Left colon (tissue), 2 donors: ENCODE measurements at places on chromosomes 11 and 22. TPM values are rescaled to one million over a fixed set of nuclear protein-coding genes. Genes with fewer than 3 reads are reported as not detected.

Gene CCDC81
- total RNA-seq = 0.37 TPM

Gene KBTBD3
- total RNA-seq = 6.5 TPM

Gene OR5A1
- not detected for total RNA-seq

Gene ZNF143
- 26.4 TPM for total RNA-seq

Gene NPTXR
- total RNA-seq = 0.46 TPM

Gene ANO9
- total RNA-seq = 141 TPM

Gene PATE4
- not detected for total RNA-seq

Gene MYRF
- total RNA-seq = 4.6 TPM

Gene DDIAS
- 2.5 TPM for total RNA-seq

Gene CNTN5
- not detected for total RNA-seq

DNA sequence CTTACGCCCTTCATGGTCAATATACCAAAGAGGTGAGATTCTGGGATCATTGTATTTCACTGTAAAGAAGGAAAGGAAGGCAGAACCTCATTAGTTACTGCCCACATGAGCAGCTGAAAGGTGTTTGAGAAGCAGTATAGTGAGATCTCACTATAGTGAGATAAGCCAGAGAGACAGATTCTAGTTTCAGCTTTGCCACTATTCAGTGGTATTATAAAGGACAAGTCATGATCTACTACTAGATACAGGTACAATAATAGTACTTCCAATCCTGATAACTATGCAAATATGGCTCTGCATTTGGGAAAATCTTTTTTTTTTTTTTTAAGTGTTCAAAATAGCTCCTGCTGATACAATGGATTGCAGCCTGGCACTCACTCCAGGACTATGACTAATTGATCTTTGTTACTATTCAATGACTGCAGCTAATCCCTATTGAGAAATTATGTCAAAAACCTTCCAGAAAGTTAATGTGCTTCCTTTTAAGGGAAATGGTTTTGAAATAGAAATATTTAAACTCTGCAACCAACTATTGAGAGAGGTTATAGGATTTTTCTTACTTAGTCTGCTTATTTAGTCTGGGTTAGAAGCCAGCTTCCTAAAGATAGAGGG lies 8.3 kb upstream of the DLAT start:
- no peak for DNase-seq

DNA sequence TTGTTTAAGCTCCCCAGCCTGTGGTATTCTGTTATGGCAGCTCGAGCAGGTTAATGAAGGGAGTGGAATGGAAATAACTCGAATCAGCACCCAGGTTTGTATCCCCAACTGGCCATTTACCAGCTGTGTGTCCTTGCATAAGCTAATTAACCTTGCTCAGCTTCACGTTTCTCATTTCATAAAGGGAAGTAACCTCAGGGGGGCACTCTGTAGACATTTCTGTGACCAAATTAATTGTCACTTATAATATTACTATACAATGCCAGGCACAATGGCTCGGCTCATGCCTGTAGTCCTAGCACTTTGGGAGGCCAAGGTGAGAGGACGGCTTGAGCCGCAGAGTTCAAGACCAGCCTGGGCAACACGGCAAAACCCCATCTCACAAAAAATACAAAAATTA lies 13.8 kb downstream of the ADA2 start:
- DNase-seq = no peak

- no peak for DNase-seq
Observed at GRCh38 chr11:57378186-57378585, 2.8 kb downstream of the PRG3 start.

- DNase-seq = no peak
Observed at GRCh38 chr11:78231962-78232501, 43.3 kb downstream of the USP35 start.

- no peak for DNase-seq
Observed at GRCh38 chr11:126680131-126680530, 320.4 kb downstream of the KIRREL3 start.

- DNase-seq = peak; percentile 38
Observed at GRCh38 chr11:1223346-1224110, 662 bp downstream of the MUC5B start.

DNA sequence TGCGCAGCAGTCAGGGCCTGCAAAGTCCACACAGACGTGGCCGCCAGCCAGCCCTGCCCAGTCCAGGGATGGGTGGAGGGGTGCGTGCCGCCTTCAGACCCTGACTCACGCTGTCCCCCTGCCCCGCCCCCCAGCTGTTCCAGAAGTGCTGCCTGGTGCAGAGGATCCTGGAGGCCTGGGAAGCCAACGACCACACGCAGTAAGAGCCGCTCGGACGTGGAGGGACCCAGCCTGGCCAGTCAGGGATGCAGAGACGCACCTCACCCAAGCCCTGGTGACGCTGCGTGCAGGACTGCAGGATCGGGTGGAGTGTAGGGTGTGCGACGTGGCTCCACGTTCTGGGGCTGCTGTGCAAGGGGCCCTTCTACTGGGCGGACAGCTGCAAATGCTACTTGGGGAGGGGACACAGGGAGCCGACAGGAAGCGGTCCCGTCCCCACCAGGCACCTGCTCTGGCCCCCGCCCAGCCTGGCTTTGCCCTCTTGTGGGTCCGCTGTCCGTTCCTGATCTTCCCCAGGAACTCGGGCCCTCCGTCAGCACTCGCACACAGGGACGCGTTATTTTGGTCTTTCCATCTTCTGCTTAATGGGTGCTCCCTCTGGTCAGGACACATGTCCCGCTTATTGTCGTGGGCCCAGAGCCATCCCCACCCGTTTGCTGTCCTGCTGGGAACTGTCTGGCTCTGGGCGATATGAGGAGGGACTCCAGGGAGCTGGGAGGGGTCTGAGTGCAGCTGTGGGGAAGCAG lies 42.5 kb downstream of the SBF1 start:
- DNase-seq = no peak

DNA sequence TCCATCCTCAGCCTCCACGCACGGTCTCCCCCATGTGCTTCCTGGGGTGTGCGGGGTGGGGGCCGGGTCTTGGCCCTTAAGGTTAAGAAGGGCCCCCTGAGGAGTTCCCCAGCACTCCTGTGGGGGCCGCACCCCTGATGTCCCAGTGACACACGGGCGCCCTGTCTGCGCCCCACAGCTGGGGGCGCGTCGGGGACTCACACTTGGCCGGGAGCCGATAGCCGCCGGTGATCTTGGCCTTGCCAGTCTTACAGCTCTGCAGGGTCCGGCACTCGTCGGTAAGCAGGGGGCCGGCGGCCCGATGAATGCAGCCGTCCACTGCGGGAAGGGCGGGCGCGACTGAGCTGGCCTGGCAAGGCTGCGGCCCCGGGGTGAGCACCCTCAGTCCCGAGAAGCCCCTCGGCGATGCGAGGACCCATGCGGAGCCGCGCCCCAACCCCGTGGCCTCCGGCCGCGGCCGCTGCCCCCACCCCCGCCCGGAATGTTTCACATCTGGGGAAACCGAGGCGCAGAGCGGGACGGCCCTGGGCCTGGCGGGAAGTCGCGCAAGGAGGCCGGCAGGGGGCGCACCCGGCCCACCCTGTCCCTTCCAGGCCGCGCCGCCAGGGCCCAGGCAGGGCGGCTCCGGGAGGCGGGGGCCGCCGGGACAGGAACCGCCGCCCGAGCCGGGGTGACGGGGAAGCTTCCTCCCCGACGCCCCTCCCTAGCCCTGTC lies 13.9 kb downstream of the OTUB1 start:
- DNase-seq = no peak

- DNase-seq = no peak
Observed at GRCh38 chr11:105910095-105910715, 111.8 kb downstream of the MSANTD4 start.

DNA sequence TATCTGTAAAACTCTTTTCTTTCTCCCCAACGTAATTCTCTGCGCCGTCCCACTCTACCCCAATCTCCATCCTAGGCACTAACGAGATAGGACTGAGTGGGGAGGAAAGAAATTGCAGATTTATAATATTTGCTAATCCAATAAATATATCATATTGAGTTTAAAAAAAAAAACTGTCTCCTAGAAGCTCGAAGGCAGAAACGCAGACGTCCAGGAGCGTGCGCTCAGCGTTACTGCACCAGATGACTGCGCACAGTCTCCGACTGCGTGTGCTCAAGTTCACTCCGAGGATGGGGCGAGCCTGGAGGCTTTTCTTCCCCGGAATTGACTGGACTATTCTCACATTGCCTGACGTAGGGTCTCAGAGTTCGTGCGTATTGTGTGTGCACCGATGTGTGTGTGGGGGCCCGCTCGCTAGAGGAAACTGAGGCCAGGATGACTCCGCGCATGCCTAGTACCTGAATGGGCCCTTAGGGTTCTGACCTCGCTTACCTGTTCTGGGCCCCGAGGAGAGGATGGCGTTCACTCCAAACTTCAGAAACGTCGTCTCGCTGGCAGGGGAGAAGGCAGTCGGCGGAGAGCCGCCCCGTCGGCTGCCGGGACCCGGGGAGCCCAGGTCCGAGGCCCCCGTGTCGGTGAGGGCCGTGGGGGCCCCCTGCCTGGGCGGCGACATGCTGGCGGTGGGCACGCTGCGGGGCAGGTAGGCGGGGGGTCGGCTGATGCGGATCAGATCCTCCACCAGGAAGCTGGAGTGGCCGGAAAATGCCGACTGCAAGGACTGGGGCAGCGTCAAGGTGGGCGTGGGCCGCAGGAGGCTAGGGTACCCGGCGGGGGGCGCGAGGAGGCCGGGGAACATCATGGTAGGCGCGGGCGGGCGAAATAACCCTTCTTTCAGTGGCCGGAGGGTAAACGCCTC lies 551 bp downstream of the DBX1 start:
- DNase-seq = no peak

DNA sequence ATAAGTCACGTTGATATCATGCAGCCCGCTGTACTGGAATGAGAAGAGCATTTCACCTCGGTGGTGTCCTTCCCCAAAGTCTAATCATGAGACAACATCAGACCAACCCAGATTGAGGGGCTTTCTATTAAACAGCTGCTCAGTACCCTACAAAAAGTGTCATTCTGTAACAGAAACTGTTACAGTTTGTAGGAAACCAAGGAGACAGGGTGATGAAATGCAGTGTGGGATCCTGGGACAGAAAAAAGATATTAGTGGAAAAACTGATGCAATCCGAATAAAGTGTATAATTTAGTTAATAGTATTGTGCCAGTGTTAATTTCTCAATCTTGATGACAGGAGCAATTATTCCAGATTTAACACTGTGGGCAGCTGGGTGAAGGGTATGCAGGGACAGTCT lies 128.0 kb downstream of the MICAL2 start:
- DNase-seq = no peak

DNA sequence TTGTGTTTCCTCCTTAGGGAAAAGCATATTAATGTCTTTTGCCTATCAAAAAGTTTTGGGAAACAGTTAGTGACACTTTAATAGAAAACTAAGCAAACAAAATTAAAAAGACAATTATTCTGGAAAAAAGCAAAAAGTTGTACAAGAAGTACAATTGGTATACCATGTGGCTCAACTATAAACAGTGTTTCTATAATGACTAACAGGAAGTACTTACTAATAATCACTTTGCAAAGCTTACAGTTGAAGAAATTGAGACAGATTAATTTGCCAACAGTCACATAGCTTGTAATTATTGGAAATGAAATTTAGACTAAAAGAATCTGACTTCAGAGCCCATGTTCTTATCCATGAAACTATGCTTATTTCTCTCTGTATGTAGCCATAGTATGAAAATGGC lies 24.7 kb downstream of the PPME1 start:
- DNase-seq = no peak

GRCh38 chr22:22553735-22554586 lies 5.1 kb downstream of the PRAME start:
- no peak for DNase-seq

GRCh38 chr11:63652671-63653070 lies 18.5 kb downstream of the ATL3 start:
- no peak for DNase-seq

DNA sequence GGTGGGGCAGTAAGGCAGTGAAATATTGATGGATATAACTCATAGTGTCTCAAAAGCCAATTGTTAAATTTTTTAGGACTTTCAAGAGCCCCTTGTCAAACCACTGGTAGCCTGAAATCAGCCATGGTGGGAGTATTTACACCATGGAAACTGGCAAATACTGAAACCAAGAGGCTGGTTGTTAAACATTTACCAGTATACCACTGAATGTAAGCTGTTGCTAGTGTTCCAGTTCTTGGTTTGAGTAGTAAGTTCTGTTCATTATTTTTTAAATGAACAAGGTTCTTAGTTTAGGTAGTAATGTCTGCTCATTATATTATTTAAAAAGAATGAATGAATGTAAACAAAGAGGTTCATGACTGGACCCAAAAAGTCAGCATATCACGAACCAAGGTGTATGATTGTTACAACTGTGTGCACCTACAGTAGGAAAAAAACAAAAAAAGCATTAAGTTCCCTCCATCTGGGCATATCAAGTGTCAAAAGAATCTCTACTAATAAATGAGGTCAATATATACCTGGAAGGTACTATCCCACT lies 4.5 kb upstream of the EIF3F start:
- no peak for DNase-seq

DNA sequence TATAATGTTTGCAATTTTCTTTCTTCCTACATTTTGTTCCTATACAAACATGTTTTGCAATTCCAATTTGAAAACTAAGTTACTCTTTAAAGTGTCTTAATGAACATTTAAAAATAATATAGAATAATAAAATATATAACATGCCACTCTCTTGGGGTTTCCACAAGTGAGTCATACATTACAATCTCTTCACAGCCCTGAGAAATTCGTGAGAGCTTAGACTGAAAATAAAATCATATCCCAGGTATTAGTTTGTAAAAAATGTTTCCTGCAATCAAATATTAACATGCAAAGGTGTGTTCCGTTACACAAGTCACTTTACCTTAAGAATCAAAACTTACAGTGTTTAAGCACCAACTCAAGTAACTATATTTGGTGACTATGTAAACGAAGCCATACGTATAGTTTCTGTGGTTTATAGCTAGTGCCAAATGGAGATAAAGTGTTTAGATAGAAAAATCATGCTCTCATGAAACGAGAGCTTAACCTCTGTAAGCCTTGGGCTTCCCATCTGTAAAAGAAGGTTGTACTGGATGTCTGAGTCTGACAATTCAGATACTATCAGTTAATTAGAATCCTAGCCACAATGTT lies 253.6 kb upstream of the ANO3 start:
- no peak for DNase-seq

- peak; percentile 14 for DNase-seq
Observed at GRCh38 chr11:65126624-65127274, 4.6 kb downstream of the MRPL49 start.

DNA sequence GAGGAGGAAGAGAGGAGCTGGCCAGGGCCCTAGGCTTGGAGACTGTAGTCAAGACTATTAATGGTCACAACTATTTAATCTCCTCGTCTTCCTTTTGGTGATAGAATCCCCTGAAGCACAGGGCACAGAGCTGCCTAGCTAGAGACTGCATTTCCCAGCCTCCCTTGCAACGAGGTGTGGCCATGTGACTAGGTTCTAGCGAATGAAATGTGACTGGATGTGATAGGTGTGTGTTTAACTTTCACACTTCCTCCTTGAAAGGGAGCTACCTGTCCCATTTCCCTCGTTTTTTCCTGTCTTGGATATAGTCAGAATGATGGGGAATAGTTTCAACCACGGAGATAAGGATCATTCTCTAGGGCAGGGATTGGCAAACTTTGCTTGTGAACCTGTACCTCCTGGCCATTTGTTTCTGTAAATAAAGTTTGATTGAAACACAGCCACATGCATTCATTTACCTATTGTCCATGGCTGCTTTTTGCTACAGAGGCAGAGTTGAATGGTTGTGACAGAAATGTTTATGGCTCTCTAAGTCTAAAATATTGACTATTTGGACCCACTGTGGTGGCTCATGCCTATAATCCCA lies 313.5 kb downstream of the MIAT start:
- DNase-seq = no peak

- DNase-seq = no peak
Observed at GRCh38 chr22:24945430-24945829, 1.1 kb downstream of the LHFPL7 start.

- DNase-seq = peak; percentile 68
Observed at GRCh38 chr11:78256962-78257361, 68.2 kb downstream of the USP35 start.
